Activated CD4-positive, alpha-beta T cell treated with anti-CD3 and anti-CD28 coated beads for 1 hour (primary cell): ENCODE measurements at places on chromosomes 16 and 17.

- DNase-seq = no peak
Measured at GRCh38 chr16:534135-534534, 6.6 kb downstream of the CAPN15 start.

- DNase-seq = no peak
Measured at GRCh38 chr17:41680426-41681040, 8.2 kb upstream of the EIF1 start.

DNA sequence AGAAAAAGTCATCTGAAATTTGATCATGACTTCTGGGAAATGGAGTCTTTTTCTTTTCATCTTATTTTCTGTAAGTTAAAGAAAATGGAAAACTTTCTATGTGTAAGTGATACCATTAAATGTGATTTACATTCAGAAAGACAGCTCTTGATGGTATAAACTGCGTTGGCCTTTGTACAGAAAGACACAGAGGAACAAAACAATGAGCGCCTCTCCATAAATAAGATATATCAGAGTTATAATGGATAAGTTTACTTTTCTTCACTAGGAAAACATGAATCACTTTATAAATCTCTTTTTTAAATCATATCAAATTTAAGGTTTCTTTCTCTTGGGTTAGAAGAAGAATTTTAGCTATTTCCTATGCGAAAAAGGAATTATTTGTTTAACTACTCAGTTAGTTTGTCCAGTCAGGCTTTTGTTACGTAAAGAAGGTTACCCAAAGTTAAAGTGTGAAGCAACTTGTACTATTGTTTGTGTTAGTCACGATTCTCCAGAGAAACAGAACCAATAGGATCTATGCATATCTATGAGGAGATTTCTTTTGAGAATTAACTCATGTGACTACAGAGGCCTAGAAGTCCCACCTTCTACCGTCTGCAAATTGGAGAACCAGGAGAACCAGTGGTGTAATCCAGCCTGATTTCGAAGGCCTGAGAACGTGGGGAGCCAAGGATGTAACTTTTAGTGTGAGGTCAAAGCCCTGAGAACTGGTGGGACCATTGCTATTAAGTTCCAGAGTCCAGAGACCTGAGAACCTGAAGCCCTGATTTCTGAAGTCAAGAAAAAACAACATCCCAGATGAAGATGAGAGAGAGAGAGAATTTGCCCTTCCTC, 295.4 kb upstream of the KCNJ16 start:
- no peak for DNase-seq

- no peak for DNase-seq
Measured at GRCh38 chr16:75267631-75268264, 16.3 kb upstream of the BCAR1 start.
